ENCODE measurements at places on chromosomes 2 and 18. TPM values are rescaled to one million over a fixed set of nuclear protein-coding genes. Genes with fewer than 3 reads are reported as not detected.
A peak's percentile ranks its signal among the peaks of the same experiment; 100 is the strongest.

PKDCC gene
- 3.9 TPM for total RNA-seq

DNA sequence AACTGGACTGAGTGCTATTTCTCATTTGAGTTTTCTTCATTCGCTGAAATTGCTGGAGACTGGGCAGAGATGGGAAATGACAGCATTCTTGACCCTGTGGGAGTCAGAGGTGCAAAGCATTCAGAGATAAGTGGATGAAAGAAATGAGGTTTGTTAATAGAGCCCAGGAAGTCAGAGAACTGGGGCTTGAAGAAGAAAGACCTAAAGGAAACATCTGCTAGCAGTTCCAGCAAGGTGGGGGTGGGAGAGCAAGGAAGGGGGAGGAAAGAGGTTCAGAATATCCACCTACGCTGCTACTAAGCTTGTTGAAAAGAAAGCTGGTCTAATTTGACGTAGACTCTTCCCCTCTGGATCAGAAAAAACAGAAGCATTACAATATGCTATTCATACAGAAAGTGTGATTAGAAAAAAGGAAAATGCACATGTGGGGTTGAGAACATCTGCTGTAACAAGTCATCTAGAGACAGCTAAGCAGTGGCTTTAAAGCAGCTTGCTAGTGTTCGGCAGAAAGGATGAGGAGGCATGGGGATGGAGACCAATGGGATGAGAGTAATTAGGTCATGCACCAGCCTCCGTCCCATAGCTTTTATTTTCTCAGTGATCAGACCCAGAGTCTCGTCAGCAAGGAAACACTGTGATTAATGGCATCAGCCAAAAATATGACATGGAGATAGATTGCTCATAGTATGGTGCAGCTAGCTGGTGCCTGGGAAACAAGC is 29.7 kb downstream of the NAB1 start:
- H3K4me3 ChIP-seq, result no peak overlapping the region
- H3K4me1 ChIP-seq, result no peaks in the 10 kb centered on the region

IL1R2 gene
- 3.8 TPM for total RNA-seq

DNA sequence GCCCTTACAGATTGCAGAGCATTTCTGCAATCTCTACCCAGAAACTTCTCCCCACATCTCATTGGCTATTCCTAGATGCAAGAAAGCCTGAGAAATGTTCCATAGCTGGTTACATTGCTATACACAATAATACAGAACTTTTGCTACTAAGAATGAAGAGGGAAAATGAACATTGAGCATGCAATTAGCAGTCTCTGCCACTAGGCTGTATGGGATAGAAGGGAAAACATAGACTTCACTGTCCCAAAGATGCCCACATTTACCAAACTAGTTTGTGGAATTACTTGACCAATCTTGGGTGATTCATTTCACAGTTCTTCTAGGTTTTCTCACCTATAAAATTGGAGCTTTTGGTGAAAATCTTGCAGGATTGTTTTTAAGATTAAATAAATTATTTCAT is 265.7 kb upstream of the NT5C1B start:
- no peaks in the 10 kb centered on the region for H3K27me3 ChIP-seq
- no peak overlapping the region for H3K4me3 ChIP-seq
- DNase-seq, result no peak

GRCh38 chr2:45244928-45245327 is 235.7 kb upstream of the SIX2 start:
- H3K27ac ChIP-seq, result no peak overlapping the region
- H3K36me3 ChIP-seq, result no peaks in the 10 kb centered on the region
- H3K4me3 ChIP-seq, result no peak overlapping the region
- DNase-seq, result peak; percentile 24

DNA sequence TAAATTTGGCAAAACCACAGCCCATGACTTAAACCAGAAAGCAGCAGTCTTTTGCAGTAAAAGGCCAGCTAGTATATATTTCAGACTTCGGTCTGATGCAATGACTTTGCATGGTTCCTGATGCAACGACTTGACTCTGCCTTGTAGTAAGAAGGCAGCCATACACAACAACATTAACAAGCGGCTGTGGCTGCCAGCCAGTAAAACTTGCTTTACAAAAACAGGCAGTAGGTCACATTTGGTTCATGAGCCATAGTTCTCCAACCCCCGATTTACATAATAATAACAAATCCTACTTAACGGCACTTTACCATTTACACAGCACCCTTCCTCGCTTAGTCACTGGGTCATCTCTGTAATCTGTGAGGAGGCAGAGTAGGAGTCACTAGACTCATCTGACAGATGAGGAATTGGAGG is 410.3 kb downstream of the LRATD1 start:
- H3K36me3 ChIP-seq, result no peaks in the 10 kb centered on the region
- H3K4me3 ChIP-seq, result no peak overlapping the region
- H3K27ac ChIP-seq, result no peak overlapping the region
- no peaks in the 10 kb centered on the region for H3K4me1 ChIP-seq
- H3K27me3 ChIP-seq, result 0 out of 2 replicates have a peak, but pooled peaks cover 26% of the 10 kb centered on the region
- DNase-seq, result peak; percentile 30

TBR1 gene
- not detected for total RNA-seq

DNA sequence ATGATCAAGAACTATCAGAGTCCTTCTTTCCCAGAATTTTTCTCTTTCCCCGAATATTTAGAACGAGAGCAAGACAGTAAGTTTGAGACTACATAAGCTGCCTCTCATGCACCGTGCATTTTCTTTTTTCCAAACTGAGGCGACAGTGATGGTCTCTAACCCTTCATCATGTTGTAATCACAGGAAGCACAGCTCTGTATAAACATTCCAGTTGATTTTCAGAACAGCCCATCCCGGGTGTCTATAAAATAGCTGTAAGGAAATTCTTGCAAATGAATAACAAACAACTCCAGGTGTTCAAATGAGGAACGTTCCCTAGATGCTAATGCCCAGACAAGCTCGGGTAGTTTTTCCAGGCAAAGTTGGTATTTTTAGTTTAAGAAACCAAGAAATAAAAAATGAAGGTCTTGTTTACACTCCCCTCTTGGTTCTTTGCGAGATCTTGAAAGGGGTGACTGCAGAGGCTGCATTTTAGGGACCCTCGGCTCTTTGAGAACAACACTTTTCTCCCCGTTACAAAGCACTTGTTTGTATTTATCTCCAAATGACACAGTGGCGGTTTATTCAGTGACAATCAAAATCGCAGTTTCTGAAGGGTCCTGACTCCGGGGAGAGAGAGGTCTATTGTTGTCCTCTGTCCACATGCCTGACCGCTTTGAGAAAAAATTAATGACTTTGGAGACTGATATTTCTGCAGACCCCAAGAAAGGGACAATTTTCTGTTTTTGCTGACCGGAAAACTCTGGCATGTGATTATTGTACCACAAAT is 101.1 kb upstream of the NCK2 start:
- no peaks in the 10 kb centered on the region for H3K36me3 ChIP-seq
- no peak for DNase-seq
- peaks cover 90% of the 10 kb centered on the region for H3K27me3 ChIP-seq
- H3K27ac ChIP-seq, result no peak overlapping the region
- no peak overlapping the region for H3K4me3 ChIP-seq

GRCh38 chr2:203718087-203718486 is 11.6 kb downstream of the CD28 start:
- no peak overlapping the region for H3K4me3 ChIP-seq
- H3K36me3 ChIP-seq, result no peaks in the 10 kb centered on the region
- H3K27me3 ChIP-seq, result no peaks in the 10 kb centered on the region
- no peak overlapping the region for H3K27ac ChIP-seq
- DNase-seq, result no peak

- DNase-seq, result peak; percentile 61
- no peaks in the 10 kb centered on the region for H3K36me3 ChIP-seq
- no peaks in the 10 kb centered on the region for H3K27me3 ChIP-seq
- no peak overlapping the region for H3K27ac ChIP-seq
These were observed 123.0 kb upstream of the SLC39A10 start for GRCh38 chr2:195533771-195534642.

TRAF3IP1 gene
- total RNA-seq, result 51.7 TPM
